ENCODE measurements at places on chromosomes 5 and 9.
A peak's percentile ranks its signal among the peaks of the same experiment; 100 is the strongest.

DNA sequence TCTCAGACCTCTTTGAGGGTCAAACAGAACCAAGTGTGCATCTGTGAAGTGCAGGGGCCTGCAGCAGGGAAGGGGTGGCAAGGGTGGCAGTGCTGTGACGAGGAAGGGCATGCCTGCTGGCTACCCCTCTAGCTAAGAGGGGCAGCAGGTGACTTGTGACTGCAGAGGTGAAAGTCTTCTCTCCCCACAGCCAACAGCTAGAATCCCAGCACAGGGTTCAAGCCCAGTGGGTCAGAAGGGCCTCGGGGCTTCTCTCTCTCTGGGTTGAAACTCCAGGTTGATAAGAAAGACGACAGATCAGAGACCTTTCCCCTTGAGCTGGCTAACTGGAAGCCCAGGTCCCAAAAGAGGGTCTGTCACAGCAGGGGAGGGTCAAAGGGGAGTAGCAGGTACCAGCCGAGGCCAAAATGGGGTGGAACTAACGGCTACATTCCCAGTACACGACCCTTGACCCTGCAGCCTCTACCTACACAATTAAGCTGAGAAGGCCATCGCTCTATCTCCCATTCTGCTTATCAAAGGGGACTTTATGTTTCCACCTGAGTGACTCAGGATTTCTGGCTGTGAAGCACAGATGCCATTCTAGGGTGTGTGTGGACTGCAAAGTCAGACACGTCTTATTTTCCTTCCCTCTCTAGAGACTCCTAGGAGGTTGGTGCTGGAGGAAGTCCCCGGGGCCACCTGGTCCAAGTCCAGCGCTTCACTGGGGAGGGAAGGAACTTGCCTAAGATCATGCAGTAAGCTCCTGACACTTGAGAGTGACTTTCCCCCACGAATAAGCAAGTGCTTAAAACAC, 14.6 kb downstream of the ANKS6 start:
- no peak for DNase-seq

DNA sequence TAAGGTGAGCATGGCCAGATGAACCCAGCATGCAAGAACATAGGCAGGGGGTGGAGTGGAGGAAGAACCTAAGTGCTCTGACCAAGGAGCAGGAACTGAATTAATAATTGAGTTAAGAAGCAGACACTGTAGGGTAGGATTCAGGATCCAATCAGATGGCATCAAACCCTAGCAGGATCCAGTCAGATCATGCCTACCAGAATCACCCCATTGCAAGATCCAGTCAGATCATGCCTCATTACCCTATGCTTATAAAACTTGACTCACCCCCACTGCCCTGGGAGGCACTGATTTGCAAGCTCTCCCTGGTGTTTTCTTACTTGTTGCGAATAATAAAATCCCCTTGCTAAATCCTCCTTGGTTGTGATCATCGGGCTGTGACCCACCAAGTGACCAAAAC, 19.7 kb downstream of the TUSC1 start:
- no peak for DNase-seq

DNA sequence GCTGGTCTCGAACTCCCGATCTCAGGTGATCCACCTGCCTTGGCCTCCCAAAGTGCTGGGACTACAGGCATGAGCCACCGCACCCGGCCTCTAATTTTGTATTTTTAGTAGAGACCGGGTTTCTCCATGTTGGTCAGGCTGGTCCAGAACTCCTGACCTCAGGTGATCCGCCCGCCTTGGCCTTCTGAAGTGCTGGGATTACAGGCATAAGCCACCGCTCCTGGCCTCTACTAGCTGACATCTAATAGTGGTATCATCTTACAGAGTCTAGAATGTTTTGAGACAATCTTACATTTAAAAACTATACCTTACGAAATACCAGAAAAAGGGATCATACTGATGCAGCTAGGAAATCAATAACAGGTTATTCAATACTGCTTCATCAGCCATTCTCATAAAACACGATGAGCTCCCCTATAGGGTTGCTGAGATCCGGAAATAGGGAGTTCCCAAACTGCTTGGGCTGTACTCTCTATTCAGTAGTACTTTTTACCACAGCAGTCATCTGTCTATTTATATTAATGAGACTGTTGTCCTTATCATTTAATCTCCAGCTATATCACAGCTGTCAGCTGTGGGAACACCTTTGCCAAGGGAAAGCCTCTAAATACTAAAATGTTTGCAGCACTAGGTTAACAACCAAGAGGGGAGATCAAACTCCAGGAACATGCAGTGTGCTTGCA, 8.1 kb upstream of the UBE2D2 start:
- no peak for DNase-seq

GRCh38 chr5:124849774-124850173, 103.3 kb upstream of the ZNF608 start:
- no peak for DNase-seq

- DNase-seq, result no peak
Observed at GRCh38 chr5:4479426-4479825, 660.7 kb upstream of the ADAMTS16 start.

- DNase-seq, result peak; percentile 17
Observed at GRCh38 chr9:99433555-99433954, 211.5 kb downstream of the SEC61B start.

- DNase-seq, result no peak
Observed at GRCh38 chr5:28788954-28789353, 1750.6 kb upstream of the CDH9 start.

- no peak for DNase-seq
Observed at GRCh38 chr9:73011956-73012355, 59.1 kb upstream of the ALDH1A1 start.

- DNase-seq, result no peak
Observed at GRCh38 chr5:158261674-158262367, 402.9 kb upstream of the CLINT1 start.

- no peak for DNase-seq
Observed at GRCh38 chr9:13022756-13023155, 247.9 kb downstream of the LURAP1L start.

DNA sequence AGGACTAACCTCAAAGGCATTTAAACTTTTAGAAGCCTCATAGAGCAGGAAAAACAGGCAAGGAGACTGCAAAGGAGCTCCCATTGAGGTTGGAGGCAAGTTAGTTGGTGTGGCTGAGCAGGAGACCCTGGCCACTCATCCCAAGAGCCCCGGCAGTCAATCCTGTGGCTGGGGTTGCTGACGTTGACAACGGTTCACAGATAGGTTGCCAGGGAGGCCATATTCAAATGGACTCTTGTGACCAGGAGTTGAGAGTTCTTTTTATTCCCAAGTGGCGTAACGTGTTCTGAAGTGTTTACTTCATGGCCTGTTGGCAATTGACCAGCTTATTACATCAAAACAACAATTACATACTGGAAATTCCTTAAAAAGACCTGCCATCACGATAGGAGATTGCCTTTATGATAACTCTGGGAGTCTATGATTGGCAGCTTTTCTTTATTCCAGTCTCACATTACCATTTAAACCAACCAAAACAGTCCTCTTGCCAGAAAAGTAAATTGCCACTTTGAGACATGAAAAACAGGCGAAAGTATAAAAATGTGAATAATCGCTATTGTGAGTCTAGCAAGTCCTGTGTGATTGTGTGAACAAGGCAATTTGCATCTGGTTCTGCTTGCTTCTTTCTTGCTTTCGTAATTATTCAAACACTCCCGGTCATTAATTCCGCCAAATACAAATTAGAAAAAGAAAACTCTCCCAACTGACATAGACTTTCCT, 394.9 kb downstream of the MED10 start:
- no peak for DNase-seq

- no peak for DNase-seq
Observed at GRCh38 chr5:172941067-172941516, 18.1 kb upstream of the RPL26L1 start.

DNA sequence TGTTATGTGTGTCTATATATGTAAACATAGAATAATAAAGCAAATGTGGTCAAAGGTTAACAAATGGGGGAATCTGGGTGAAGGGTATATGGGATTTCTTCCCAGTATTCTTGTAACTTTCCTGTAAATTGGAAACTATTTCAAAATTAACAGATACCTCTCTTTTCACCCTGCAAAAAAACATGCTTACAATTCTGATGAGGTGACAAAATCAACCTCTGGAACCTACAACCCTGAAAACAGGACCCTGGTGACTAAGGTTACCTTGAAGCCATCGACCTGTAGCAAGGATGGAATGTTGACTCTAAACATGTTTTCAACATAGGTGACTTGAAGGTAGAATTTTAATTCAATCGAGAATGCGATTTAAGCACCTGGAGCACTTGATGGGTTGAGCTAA, 5.9 kb upstream of the SPTAN1 start:
- no peak for DNase-seq

GRCh38 chr5:2929779-2930178, 178.3 kb upstream of the IRX2 start:
- DNase-seq, result no peak

DNA sequence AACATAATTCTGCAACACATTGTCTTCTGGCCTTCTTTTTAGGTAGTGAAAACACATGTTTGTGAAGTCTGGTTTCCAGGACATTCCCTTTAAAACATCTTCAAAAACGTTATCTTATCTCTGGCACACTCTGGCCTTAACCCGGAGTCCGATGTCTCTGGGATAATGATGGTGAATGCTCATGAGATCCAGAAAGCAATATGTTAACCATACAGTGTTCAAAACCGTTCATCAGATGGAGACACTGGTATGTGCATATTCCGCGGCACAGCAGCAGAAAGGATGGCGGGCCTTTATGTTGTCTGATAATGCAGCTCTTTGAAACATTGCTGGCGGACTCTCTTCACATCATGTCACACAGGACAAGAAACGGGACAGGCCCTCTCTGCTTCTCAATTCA, 605.2 kb downstream of the CCDC171 start:
- no peak for DNase-seq

DNA sequence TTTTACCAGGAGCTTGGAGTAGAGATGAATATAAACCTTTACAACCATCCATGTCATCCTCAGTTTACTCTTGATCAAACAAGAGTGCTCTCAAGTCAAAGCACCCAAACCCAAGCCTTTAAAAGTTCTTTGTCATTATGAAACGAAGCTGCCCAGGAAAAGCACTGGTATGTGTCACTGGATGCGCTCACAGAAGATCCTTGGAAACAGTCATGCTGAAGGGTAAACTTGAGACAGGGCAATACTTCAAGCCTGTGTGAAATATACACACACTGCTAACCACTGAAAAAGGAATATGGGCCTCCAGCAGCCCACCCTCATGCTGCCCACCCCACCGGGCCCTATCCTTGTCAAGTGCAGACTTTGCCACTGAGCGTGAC, 84.5 kb downstream of the PRRT1B start:
- no peak for DNase-seq

GRCh38 chr9:127091526-127091925, 30.9 kb downstream of the ANGPTL2 start:
- DNase-seq, result no peak

DNA sequence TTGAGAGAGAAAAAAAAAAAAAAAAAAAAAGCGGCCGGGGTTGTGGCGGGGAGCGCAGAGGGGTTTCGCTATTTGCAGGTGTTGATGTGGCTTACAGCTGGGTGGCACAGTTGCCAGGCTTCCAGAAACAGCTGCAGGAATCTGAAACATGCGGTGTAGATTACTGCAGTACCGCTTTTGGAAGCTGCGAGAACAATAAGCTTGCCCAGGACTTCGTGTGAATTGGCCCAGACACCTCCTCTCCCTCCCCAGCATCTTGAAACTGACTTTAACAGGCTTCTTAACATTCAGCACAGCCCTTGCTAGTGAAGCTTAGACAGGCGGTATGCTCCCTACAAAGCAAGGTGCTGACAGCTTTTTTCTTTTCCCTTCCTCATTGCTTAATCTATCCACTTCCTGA, 104.0 kb downstream of the ATP10B start:
- DNase-seq, result no peak

GRCh38 chr9:114174876-114175771, 19.8 kb downstream of the COL27A1 start:
- DNase-seq, result no peak

GRCh38 chr9:14769230-14769571, 46.7 kb upstream of the CER1 start:
- no peak for DNase-seq

DNA sequence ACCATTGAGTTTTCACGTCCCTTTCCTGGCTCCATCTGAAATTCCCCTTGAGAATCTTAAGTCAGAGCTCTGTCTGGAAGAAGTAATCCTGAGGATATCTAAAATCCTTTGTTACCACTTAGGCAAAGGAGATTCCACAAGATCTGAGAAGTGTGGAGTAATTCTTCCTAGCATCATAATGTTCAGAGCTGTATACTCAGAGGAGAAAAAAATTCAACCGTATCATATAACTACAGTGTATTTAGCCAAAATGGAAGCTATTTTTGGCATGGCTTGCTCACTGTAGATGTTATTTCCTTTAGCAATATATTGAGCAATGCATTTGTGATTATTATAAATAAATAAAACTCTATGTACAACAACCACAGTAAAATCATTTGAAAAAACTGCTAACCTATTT, 1858.4 kb downstream of the EFNA5 start:
- DNase-seq, result no peak

DNA sequence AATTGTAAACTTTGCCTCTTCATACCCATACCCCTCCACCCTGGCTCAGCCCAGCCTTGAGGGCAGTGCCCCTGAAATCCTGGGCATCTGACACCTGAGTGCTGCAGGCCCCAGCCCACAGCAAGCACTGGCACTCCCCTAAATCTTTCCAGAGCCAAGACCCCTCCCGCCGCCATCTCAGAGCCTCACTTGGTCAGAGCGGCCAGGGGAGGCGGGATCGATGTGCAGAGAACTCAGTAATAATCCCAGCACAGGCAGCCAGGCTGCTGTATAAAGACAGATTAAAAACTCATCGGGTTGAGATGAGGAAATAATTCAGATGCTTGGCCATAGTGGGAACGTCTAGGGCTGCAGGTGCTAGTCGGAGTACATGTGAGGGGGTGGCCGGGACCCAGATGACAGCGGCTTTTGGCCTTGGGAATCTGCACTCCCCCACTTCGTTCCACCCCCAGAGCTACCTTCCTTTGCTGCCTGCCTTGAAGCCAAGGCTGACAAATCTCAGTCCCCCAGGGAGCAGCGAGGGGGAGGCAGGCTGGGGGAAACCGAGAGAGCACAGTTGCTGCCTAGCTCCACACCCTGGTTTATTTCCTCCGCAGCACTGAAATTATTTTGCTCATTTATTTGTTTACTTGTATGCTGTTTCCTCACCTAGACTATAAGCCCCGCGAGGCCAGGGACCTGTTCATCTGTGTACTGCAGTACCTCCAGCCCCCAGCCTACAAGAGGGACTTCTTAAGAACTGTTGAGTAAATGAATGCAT, 19.5 kb upstream of the ARAP3 start:
- DNase-seq, result no peak

DNA sequence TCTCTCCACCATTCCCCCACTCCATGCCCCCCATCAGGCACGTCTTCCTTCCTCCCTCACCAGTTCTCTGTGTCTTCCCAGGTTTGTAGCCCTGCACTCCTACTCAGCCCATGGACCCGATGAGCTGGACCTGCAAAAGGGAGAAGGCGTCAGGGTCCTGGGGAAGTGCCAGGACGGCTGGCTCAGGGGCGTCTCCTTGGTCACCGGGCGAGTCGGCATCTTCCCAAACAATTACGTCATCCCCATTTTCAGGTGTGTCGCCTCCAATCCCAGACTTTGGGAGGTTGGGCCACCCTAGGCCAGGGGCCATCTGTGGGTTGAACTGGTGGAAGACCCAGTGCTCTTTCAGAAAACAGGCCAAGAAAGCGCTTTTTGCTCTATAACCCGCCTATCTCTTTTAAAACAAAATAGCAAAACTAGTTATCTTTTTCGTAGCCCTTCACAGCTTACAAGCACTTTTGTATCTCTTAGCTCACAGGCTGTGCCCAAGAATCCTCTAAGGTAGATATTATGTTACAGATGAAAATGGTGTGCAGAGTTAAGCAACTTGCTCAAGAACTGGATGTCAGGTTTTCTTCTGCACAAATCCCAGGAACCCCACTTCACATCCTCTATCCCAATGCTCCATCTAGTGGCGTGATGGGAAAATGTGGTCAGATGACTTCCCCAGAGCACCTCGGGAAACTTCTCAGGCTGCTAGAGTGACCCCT, 56.2 kb downstream of the PLAC8L1 start:
- DNase-seq, result no peak

Measured in stimulated activated CD8-positive, alpha-beta memory T cell treated with anti-CD3 and anti-CD28 coated beads, Interleukin-2, amount 100 ng/mL, for 1 hour (primary cell).